ENCODE measurements at places on chromosomes 2 and 18.

DNA sequence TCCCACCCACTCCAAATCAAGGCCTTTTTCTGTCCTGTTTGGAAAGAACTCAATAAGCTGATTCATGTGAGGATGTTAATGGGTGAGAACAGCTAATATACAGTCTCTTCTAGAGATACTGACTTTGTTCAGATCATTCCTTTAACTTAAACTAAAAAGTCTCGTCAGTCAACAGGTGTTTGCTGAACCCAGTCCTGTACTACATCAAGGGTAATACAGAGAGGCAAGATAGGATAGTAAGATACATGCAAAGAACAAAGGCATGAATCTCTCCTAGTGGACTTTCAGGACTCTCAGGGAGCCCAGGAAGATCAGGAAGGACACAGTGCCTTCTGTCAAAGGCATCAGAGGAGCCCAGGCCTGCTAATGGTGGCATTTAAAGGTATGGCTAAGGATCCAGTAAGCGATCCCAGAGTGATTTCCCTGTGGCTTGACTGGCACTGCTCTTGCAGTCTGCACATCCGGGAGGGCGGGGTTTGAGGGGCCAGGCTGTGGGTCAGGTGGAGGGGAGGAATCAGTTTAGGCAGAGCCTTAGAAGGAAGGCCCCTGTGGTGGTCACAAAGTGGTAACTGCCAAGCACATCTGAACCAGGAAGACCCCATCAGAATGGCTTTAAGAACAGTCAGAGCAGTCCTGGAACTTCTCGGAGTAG is 54.0 kb downstream of the EPAS1 start:
- no peak for DNase-seq

GRCh38 chr18:72542984-72543356 is 1.2 kb downstream of the CBLN2 start:
- no peak for DNase-seq

- no peak for DNase-seq
These were observed 111.5 kb upstream of the SH3BP4 start for GRCh38 chr2:234840336-234840735.

DNA sequence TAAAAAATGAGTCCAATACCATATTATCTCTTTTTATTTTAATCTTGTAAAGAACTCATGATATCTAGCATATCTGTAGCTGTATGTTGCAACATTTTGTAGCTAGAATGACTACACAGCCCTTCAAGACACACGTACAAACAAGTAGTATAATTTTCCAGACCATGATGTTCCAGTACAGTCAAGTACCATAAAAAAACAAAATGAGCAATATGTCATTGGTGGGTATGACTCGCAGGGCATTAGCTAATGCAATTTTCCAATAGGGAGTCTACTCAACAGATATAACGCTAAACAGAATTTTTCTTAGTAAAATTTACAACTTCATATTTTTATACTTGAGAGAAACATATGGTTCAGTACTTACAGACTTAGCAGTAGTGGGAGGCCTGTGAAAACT is 53.6 kb upstream of the UGP2 start:
- no peak for DNase-seq

DNA sequence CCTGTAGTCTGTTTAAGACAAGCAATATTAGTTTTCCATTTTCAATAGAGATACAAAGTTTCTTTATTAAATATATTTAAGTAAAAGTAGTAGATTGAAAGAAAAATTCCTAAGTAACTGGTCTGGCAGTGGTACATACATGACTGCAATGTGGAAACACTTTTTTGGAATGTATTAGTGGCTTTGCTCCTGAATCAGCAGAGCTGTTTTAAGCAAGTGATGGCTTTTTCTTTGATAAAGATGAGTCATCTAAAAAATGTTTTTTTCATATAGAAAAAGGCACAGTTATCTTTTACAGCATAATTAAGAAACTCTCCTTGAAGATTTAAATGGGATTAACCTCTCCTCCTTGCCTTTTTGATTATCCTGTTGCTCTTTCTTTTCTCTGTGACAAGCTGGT is 34.9 kb downstream of the KDM3A start:
- DNase-seq: no peak

- no peak for DNase-seq
These were observed 191.7 kb downstream of the GBX2 start for GRCh38 chr2:235976516-235976915.

DNA sequence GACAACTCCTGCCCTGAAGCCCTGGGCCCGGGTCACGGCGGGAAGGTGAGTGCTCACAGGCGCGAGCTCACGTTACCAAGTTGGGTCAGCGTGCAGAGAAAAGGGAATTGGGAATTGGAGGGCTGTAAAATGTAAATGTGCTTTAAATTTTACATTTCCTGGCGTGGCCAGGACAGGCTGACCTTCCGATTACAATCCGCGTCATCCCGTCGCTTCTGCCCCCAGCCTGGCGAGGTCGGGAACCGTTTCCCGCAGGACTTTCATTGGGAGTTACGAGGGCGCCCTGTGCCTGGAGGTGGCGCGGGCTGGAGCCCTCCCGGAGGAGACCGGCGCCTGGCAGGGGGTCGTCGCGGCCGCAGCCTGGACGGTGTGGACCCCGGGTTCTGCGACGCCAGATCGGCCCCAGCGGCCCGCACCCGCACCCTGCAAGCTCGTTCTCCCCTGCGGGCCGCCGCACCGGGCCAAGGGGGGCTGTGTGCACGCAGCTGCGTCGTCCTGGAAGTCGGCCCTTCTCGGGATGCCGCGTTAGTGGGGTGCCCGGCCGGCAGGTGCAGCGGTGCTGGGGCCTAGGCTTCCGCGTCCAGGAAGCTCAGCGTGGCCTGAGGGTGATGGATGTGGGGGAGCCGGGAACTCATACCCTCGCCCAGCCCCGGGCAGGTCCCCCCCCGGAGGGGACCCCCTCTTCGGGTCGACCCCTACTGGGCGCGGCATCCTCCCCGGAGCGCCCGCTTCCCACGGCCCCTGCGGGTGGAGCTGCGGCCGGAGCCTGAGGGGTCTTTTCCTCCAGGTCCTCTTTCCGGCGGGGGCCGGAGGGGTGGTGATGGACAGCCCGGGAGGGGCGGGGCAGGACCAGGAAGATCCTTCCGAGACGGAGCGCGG is 63.9 kb downstream of the LRRFIP1 start:
- DNase-seq: no peak

GRCh38 chr2:145759228-145759915 is 1239.5 kb upstream of the ZEB2 start:
- DNase-seq: no peak

GRCh38 chr2:2410987-2411386 is 79.9 kb upstream of the MYT1L start:
- DNase-seq: no peak

- DNase-seq: no peak
These were observed 132.3 kb downstream of the FOXI3 start for GRCh38 chr2:88320076-88320773.

- no peak for DNase-seq
These were observed 47.1 kb downstream of the SLC25A12 start for GRCh38 chr2:171846894-171847293.

GRCh38 chr18:57270156-57270555 is 82.2 kb upstream of the ST8SIA3 start:
- DNase-seq: no peak

DNA sequence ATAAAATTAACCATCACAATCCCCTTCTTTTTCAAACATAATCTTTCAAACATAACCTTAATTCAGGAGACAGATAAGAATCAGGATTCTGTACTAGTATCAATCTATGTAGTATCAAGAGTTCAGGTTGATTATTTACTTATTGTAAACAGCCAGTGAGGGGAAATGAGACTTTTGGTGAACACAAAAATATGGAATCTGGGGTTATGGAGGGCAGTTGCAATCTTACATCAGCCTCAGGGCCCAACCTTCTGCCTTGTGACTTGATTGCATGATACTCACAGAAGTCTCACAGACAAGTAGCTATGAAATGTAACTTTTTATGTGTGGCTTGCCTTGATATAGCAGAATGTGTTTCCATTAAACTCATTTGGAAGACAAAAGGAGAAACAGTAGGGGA is 262.7 kb upstream of the THSD7B start:
- DNase-seq: no peak

- no peak for DNase-seq
These were observed at the start of gene PIEZO2 for GRCh38 chr18:11149441-11150270. Gene PIEZO2 (minus strand): TSS chr18:11149569. CDS start chr18:11148588, 981 bp downstream.

DNA sequence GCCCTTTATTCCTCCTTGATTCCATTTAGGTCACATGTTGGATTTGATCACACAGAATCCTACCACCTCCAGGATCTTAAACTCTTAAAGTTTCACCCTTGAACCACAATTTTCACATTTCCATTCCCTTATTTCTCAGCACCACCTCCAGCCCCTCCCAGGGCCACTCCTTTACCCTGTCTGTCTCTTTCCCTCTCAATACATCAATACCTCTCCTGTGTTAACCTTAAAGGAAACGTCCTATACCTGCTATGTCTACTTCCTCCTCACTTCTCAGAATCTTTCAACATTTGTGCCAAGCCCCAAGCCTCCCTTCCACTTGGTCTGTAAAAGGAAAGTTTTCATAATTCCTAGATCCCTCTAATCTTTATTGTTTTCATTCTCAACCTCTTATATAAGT is 158.8 kb downstream of the BAZ2B start:
- DNase-seq: no peak

DNA sequence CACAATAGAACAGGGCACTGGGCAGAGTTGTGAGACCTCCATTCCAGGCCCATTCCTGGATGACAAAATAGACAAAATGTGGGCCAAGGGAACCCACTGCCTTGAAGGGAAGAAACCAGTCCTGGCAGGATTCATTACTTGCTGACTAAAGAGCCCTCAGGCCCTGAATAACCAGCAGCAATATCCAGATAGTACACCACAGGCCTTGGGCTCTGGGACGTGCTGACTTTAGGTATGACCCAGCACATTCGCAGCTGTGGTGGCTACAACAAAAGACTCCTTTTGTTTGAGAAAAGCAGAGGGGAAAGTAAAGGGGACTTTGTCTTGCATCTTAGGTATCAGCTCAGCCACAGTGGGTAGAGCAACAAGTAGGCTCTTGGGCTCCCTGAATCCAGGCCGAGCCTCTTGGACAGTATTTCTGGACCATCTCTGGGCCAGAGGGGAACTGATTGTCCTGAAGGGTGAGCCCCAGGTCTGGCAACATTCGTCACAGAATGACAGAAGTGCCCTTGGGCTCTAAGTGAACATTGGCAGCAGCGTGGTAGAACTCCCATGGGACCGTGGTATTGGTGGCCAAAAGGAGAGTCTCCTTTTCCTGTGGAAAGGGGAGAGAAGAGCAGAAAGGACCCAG is 89.9 kb upstream of the CD226 start:
- no peak for DNase-seq

- no peak for DNase-seq
These were observed 65.5 kb upstream of the GPC1 start for GRCh38 chr2:240369801-240370585.

DNA sequence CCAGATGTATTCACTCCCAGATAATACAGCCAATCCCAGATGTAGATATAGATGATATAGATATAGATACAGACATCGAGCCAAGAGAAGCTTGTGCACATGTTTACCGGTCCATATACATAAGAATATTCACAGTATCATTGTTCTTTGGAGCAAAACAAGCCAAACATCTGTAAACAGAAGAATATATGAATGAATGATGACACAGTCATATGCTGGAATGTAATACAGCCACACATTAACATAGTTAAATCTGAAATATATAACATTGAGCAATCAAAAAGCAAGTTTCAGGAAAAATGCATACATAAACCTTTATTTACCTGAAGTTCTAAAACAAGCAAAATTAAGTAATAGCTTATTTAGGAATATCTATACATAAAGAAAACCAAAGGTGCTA is 182.5 kb downstream of the TXNL1 start:
- no peak for DNase-seq

DNA sequence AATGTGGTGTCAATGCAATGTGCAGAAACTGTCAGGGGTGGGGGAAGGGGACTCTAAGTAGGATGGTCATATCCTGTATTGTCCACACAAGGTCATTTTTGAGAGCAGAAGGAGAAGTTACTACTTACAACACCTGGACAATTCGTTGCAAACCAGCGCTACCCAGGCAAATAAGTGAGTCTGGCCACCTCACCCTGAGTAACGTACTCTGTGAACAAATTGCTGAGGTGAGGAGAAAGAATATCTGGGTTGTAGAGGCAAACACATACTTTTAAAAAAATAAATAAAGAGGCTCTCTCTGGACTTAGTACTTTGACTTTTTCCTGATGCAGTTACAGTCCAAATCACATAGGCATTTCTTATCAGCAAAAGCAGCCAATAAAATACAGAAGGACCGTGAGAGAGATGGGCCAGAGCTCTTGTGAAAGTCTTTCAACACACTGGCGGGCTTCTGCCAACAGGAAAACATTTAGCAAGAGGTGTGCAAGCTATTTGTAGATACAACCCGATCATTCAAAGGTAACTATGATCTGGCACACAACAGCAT is 268.2 kb upstream of the ID2 start:
- no peak for DNase-seq

DNA sequence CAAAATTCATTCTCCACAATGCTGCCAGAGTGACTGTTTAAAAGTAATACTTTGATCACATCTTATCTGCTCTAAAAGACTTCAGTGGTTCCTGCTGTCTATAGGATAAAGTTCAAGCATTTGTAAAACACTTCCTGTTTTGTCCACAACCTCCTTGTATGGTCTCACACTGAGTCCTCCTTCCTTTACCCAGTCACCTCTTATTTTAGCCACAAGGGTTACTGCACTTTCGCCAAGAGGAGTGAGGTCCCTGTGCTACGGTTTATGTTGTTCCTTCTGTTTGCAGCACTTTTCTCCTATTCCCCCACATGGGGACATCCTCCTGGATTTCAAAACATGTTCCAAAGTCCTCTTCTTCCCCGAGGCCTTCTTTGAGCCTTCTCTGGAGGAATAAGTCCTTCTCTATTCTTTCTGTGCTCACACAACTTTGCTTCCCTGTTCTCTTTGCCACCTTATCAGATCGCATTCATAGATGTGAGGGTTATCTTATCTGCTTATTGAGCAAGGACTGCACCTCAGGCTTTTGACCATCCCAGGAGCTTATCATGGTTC is 112.2 kb upstream of the NABP1 start:
- DNase-seq: no peak

DNA sequence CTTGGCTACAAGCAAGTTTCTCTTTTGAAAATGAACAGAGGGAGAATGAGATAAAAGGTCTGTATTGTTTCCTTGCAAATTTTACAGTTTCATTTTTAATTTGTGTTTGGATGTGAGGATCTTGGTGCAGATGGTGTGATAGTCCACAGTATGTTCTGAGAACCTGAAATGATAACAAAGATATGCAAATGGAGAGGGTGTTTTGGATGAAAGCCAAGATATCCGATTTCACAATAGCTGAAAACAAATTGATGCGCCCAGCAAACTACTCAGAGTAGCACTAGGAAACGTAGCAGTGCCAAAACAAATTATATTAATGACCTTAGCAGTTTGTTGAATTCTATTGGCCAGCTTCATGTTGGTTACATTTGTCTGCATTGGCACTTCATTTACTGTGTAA is 683.5 kb downstream of the TMEM182 start:
- no peak for DNase-seq

DNA sequence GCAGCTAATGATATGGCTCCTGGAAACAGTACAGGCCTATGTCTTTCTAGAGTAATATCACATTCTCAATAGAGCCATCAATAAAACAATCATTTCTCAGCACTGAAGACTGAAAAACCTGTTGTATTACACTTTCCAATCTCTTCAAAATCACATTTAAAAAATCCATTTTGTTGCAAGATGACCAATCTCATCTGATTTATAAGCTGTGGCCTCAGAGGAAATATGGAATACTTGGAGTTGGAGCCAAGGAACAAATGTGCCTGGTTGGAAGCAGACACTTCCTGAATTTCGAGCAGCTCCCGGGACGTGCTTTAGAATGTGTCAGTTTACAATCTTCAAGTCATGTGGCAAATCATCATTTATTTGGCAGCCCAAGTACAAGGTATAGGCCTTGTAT is 114.5 kb downstream of the ADCYAP1 start:
- DNase-seq: no peak

- no peak for DNase-seq
These were observed 60.1 kb upstream of the SKOR2 start for GRCh38 chr18:47311585-47311984.
